ENCODE measurements at places on chromosomes 13 and 19.

GRCh38 chr13:95385798-95386197 is 84.5 kb upstream of the ABCC4 start:
- no peak for DNase-seq

DNA sequence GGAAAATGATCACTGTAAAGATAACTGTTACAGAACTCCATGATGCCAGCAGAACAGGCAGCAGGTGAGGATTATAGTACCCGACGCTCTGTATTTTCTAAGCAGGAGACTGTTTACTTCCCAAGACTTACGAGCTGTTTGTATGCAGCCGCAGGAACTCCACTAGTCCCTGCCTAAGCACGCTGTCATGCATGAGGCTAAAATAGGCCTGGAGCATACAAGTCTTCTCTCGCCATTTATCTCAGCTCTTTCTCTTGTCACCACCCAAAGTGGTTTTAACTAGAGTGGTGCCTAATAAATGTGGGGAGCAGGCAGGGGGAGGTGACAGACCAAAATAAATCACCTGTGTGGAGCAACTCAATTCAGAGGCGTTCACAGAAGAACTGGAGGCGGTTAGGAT is 175.8 kb downstream of the TDRD3 start:
- DNase-seq = no peak

- no peak for DNase-seq
Observed at GRCh38 chr19:5586300-5587070, 18.7 kb upstream of the TINCR start.

- DNase-seq = no peak
Observed at GRCh38 chr13:20472531-20472930, 53.1 kb downstream of the CRYL1 start.

GRCh38 chr19:19461671-19462622 is 53.4 kb downstream of the TSSK6 start:
- DNase-seq = no peak

GRCh38 chr19:287381-287871 is 3.8 kb downstream of the PLPP2 start:
- DNase-seq = no peak

GRCh38 chr13:55245005-55245644 is 1895.6 kb upstream of the PRR20A start:
- no peak for DNase-seq

DNA sequence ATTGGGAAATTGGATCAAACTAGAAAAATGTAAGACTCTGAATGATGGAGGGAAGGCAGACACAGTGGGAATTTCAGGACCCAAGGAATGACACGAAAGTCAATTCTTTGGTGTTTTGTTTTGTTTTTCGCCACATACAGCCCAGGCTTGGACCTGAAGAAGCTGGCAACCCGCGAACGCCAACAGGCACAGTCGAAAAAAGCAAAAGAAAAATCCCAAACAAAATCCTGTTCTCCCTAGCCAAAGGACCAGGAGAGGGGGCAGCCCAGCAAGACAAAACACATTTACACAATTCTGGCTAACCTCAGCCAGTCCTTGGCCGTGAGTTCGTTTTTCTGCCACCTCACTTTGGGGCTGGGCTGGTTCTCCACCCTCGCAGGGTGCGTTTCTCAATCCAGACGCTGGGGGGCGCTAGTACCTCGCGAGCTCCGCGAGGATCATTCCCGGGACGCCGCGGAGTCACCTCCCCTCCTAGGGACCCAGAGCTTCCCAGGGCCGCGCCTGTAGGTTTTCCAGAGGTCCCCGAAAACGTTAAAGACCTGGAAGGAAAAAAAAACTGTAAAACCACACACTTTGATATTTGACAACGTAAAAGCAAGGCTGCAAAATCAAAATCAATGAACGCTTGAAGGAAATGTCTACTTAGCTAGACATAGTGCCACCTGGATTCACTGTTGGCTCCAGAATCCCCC is 34.9 kb upstream of the TPM4 start:
- no peak for DNase-seq

DNA sequence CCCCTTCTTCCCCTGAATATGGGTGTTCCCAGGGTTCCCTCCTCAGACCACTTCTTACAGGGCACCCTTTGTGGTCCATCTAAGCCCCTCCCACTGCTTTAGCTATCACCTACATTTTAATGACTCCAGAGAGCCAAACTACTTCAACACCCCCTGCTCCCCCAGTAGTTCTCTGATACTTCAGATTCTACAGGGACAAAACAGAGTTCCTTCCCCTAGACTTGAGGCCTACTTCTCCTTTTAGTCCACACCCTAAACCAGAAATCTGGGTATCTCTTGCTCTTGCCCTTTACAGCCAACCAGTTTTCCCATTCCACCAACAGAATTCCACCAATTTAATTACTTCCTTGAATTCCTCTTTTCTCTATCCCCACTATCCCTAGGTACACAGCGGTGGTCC is 107.2 kb downstream of the KCNRG start:
- DNase-seq = no peak

GRCh38 chr19:20423381-20424197 is 142.0 kb downstream of the ZNF737 start:
- DNase-seq = no peak

GRCh38 chr13:38872693-38873092 is 117.9 kb downstream of the STOML3 start:
- DNase-seq = no peak

DNA sequence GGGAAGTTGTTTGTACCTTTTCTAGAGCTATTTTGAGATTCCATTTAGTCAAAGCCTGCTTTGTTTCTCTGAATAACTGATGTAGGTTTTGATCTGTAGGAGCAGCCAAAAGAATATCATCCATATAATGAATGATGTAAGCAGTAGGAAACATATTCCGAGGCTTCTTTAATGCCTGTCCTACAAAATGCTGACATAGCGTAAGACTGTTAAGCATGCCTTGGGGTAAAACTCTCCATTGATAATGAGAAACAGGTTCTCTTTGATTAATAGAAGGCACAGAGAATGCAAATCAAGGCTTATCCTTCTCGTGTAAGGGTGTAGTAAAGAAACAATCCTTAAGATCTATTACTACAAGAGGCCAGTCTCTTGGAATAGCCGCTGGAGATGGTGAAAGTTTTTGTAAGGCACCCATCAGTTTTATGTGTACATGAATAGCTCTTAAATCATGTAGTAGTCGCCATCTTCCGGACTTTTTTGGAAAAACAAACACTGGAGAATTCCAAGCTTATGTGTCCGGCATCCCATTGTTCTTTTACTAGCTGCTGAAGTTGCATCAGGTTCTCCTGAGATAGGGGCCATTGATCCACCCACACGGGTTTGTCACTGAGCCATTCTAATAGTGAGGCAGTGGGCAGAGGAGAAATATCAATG is 13.5 kb downstream of the FPR3 start:
- DNase-seq = no peak

GRCh38 chr13:107992542-107992941 is 222.8 kb downstream of the LIG4 start:
- DNase-seq = no peak

DNA sequence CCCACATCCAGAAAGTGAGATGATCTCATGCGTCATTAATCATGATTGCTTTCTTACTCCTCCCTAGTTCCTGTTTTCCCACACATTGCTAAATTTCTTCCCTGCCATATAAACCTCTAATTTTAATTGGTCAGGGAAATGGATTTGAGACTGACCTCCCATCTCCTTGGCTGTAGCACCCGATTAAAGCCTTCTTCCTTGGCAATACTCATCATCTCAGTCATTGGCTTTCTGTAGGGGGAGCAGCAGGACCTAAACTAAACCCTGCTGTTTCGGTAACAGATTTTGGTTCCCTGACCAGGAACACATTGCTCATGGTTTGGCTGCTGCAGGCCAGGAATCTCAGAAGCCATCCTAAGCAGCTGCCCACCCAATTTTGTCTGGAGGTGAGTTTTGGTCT is 61.7 kb downstream of the SPRYD7 start:
- no peak for DNase-seq

DNA sequence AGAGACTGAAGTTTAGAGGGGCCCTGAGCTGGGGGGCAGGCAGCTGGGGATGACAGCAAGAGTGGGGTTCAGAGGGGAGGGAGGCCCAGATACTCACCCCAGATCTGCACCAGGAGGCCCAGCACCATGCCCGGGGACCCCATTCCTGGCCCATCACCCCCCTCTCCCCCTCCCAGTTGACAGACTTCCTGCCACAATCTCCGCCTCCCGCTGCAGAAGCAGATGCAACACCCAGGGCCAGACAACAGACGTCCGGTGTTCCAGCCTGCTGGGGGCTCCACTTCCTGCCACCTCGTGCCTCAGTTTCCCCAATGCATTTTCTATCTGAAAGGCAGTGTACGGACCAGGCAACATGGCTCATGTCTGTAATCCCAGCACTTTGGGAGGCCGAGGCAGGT is at the start of gene TMIGD2:
TMIGD2 (minus strand) TSS at position 147 of the 398 bp plus-strand sequence; CDS start at position 143, 4 bp downstream.
- no peak for DNase-seq

- no peak for DNase-seq
Observed at GRCh38 chr13:23966221-23966690, 69.0 kb upstream of the C1QTNF9B start.

- DNase-seq = no peak
Observed at GRCh38 chr13:24223341-24224231, 63.1 kb downstream of the SPATA13 start.

DNA sequence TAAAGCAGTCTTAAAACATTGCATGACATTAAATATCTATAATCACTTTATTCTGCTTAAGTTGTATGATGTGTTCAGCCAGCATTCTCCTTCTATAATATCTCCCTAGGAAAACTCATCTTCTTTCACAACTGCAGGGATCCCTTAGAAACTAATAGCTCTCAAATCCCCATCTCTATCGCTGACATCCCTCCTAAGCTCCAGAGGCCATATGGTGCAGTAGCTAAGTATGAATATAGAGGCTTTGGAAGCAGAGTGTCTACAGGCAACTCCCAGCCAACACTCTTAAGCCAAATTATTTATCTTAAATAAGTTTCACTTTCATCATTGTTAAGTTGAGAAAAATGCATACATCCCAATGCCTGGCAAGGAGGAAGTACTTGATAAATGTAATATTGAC is 349.5 kb upstream of the MIR17HG start:
- no peak for DNase-seq

GRCh38 chr13:64186503-64187250 is 2771.0 kb upstream of the PCDH20 start:
- DNase-seq = peak; percentile 1

DNA sequence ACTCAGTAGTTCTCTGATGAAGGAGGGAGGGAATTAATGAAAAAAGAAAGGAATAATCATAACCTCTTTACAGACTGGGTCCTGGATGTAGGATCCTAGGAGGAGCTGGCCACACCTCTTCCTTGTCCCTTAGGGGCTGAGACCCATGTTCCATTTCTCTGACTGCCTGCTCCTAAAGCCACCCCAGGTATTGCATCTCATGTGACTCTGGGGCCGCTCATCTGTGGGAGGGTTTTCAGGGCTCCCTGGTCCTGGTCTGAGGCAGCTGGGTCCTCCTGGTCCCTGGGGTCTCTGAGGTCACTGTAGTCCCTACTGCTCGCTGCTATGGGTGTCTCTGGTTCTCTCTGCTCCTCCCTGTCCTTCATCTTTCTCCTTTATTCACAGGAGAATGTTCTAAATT is 2.9 kb downstream of the CEACAM21 start:
- DNase-seq = no peak

- no peak for DNase-seq
Observed at GRCh38 chr19:23436318-23436717, 41.0 kb upstream of the ZNF91 start.

GRCh38 chr19:39403331-39404312 is 3.0 kb upstream of the ZFP36 start:
- peak; percentile 99 for DNase-seq

GRCh38 chr19:35856546-35857149 is at the start of gene KIRREL2:
KIRREL2 (plus strand) TSS chr19:35856911; CDS start chr19:35857120, 209 bp downstream.
- no peak for DNase-seq

GRCh38 chr19:43599635-43600295 is 3.4 kb downstream of the ZNF576 start:
- DNase-seq = no peak

- DNase-seq = no peak
Observed at GRCh38 chr13:32748305-32748704, 162.1 kb downstream of the PDS5B start.

DNA sequence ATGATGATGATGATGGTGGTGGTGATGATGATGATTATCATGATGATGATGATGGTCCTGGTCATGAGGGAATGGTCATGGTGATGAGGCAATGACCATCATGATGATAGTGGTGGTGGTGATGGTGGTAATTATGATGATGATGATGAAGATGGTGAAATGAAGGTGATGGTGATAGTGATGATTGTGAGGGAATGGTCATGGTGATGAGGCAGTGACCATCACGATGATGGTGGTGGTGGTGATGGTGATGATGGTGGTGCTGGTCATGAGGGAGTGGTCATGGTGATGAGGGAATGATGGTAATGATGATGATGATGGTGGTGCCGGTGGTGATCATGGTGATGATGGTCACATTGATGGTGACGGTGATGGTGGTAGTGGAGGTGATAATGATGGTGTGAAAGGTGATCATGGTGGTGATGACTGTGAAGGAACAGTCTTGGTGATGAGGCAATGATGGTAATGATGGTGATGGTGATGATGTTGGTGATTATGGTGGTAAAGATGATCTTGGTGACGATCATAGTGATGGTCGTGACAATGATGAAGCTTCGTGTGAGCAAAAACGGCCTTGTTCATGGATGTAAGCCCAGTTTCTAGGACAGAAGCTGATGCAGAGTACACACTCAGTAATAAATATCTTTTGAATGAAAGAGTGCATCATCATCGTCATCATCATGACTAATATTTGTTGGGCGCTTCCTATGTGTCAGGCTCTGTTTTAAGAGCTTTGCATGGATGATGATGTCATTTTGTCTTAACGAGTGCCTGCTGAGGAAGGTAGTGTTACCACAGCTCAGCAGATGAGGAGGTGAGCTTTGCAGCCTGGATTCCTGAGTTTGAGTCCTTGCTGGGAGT is 17.3 kb downstream of the SBK2 start:
- DNase-seq = peak; percentile 73

DNA sequence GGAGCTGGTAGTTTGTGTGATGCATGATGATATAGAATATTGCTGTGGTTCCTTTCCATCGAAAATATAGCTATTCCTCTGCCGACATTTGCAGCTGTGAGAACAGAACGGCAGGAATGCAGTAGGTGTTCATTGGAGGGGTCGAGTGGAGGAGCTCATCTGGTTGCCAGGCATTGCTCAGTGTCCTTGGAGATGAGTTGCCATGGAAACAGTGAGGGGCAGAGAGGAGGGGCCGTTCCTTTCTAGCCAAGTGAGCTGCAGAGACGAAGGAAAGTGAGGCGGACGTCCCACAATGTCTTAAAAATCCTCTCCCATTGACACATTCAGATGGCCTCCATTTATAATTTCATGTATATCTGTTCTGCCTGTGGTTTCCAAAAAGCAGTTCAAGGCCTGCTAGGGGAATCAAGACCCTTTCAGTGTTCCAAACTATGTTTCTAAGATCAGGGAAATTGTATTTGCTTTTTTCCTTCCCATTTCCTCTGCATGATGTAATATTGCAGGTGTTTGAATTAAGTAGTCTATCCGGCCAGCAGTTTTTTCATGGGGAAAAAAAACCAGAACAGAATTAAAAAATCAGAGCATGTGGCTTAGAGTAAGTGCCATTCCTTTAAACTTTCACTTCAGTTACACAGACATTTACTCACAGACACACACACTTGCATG is 41.2 kb upstream of the ZNF835 start:
- DNase-seq = no peak

- no peak for DNase-seq
Observed at GRCh38 chr19:13817018-13817614, 21.9 kb downstream of the ZSWIM4 start.

GRCh38 chr13:41075034-41075433 is 13.7 kb downstream of the WBP4 start:
- DNase-seq = no peak

- no peak for DNase-seq
Observed at GRCh38 chr13:41203810-41204209, 9.4 kb upstream of the KBTBD7 start.

Measured in BJ (cell line).